Stimulated activated CD8-positive, alpha-beta memory T cell treated with anti-CD3 and anti-CD28 coated beads, Interleukin-4, amount 100 ng/mL, for 1 hour (primary cell): ENCODE measurements at places on chromosomes 5 and 9.

DNA sequence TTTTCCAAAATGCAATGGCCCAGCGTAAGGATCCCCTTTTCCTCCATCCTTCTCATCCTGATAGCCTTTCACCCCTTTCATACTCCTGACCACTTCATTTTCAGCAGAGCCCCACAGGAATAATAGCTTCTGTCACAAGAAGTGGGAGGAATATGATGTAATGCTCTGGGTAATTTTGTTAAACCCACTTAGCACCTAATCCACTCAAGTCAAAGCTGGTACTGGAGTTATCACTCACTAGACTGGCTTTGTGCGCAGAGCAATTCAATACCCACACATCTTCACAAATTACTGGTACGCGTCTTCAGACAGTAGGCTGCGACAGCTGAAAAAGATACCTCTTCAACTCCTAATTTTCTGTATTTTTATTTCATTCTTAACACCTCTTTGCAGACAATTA lies 2232.8 kb upstream of the WWC1 start:
- DNase-seq = no peak

- DNase-seq = no peak
Measured at GRCh38 chr9:115209601-115210306, 91.8 kb upstream of the TNC start.

DNA sequence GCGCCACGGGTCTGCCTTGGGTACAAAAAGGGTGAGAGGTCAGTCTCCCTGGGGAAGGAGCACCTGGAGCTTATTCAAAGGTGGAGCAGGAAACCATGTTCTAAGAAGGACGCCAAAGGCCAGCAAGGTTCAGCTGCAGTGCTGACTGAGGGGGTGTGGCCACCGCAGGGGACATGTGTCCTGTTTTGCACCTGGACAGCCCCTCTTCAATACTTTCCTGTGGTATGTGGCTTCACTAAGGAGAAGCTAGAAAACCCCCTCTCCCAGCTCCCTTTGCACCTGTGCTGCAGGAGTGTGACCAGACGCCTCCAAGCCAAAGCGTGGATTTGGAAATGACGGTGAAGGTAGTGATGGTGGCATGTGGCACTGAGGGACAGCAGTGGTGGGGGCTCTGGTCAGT lies 23.6 kb downstream of the TRIM14 start:
- DNase-seq = no peak

DNA sequence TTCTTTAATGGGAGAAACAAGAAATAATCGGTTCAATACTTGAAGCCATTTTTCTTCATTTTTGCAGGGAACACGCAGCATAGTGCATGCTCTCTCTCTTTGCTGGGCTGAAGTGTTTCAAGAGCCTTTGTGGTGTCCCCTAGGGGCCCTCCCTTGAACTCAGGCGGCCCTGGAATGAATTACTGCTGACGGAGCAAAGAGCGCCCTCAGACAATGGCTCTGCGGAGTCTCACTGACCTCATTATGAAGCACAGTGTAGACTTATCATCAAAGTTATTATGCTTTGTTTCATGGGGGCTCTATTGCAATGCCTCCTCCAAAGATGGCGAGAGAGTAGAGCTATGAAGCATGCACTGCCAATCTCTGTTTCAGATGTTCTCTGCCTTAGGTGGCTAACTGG lies 64.8 kb upstream of the ADCY2 start:
- no peak for DNase-seq

- no peak for DNase-seq
Measured at GRCh38 chr9:7037176-7037575, 279.4 kb downstream of the KDM4C start.

DNA sequence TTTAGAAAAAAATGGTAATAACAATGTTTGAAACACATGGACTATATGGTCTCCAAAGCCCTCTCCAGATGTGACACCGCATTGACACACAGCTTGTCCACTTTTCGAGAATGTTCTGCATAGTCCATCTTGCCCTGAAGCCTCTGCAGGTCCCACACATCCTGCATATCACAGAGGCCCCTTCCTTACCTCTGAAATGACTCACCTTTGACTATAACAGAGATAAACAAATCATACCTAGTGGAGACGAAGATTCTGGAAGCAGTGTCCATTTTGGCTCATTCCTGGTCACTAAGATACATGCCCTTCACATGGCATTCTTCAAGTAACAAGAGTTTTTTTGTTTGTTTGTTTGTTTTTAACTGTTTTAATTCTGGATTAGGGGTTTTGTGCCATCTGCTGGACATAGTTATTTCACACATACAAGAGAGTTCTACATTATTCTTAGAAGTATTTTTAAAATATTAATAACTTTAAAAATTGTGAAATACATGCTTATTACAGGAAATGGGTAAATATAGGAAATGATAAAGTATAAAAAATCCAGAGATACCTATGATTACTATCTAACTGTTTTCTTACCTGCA lies 5.1 kb downstream of the ARL14EPL start:
- no peak for DNase-seq

GRCh38 chr5:168819004-168819621 lies 239.9 kb upstream of the PANK3 start:
- no peak for DNase-seq

DNA sequence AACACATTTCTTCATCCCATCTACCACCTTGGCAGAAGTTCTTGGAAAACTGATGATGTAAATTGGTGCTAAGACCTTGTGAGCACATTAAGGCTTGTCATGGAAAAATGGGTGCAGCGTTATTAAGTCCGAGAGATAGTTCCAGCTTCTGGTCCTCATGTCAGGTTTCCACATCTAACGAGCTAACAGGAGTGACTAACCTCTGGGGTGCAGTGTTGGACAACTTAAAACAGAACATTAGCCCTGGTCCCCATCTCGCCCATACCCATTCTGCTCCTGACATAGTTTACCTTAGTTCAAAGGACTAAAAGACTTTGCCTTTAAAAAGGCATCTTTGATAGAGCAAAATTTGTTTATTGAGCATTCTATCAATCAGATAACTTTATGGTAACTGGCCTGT lies 128.0 kb downstream of the SLC1A3 start:
- DNase-seq = no peak
